Lower lobe of right lung (tissue), 2 donors: ENCODE measurements at places on chromosomes 4 and X.

- H3K4me1 ChIP-seq, result no peaks in the 10 kb centered on the region
- H3K27me3 ChIP-seq, result no peaks in the 10 kb centered on the region
- H3K4me3 ChIP-seq, result no peak overlapping the region
These were observed 27.9 kb upstream of the SLITRK4 start for GRCh38 chrX:143663755-143664154.

DNA sequence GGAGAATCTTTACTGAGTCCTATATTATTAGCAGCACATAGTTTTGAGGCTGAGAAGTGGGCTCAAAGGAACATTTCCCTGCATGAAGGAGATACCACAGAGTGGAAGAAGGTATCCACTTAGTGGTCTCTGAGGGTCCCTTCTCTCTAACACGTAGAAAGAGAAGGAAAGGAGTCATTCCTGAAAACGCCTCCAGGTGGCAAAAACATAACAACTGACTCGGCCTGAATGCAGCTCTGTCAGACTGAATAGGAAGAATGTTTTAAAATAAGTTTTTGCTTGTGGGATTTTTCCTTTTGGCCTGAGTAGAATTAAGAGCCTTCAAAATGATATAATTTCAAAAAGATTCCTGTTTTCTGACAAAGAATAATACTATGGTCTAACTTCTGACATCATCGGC, 23.3 kb downstream of the RPGR start:
- no peaks in the 10 kb centered on the region for H3K27me3 ChIP-seq
- DNase-seq, result no peak
- H3K4me3 ChIP-seq, result no peak overlapping the region
- H3K4me1 ChIP-seq, result no peaks in the 10 kb centered on the region

DNA sequence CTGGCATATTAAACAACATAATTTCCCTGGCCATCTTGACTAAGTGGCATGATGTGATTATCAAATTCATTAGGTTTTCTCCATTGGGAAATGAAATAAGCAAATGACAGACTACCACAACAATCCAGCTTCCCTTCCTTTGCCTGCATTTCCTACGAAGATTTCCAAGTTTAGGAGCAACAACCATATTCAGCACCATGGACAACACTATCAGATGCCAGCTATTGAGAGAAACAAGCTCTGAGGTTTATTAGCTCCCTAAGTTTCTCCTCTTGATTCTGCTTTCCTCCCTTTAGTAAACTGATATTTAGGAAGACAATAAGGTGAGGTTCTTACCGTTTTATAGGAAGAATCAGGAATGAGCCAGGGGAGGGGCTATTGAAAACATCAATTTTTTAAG, 36.2 kb downstream of the DCX start:
- no peaks in the 10 kb centered on the region for H3K27me3 ChIP-seq
- no peaks in the 10 kb centered on the region for H3K36me3 ChIP-seq

DNA sequence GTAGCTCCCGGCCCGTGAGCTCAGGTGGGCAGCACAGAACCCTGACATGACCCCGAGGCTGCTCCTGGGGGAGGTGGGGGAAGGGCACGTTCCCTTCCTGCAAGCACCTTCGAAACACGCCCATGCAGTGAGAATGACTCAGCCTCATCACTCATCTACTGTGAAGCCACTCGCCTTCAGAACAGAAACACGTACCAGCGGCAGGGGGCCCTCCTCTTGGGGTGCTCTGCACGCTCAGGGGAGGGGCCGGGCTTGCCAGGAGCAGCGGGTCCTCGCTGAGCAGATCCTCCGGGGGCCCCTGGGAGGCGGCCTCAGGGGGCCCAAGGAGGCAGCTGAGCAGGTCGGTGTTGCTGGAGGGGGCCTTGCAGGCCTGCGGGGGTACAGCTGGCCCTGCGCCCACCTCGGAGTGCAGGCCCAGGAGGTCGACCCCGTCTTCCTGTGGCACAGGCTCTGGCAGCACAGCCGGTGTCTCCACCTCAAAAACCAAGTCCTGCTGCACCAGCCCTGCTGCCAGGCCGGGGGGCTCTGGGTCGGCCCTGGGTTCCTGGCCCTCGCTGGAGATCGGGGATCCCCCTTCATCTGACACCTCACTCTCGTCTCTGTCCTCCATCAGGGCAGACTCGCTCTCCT, 40.9 kb upstream of the CPLX1 start:
- peaks cover 93% of the 10 kb centered on the region for H3K36me3 ChIP-seq
- H3K27ac ChIP-seq, result no peak overlapping the region
- no peaks in the 10 kb centered on the region for H3K4me1 ChIP-seq
- no peak overlapping the region for H3K4me3 ChIP-seq
- no peaks in the 10 kb centered on the region for H3K27me3 ChIP-seq
- DNase-seq, result no peak

- no peaks in the 10 kb centered on the region for H3K4me1 ChIP-seq
- no peaks in the 10 kb centered on the region for H3K27me3 ChIP-seq
- peaks cover 31% of the 10 kb centered on the region for H3K36me3 ChIP-seq
- H3K27ac ChIP-seq, result no peak overlapping the region
- DNase-seq, result no peak
- H3K4me3 ChIP-seq, result no peak overlapping the region
These were observed 12.7 kb downstream of the PRIMPOL start for GRCh38 chr4:184662236-184662635.

DNA sequence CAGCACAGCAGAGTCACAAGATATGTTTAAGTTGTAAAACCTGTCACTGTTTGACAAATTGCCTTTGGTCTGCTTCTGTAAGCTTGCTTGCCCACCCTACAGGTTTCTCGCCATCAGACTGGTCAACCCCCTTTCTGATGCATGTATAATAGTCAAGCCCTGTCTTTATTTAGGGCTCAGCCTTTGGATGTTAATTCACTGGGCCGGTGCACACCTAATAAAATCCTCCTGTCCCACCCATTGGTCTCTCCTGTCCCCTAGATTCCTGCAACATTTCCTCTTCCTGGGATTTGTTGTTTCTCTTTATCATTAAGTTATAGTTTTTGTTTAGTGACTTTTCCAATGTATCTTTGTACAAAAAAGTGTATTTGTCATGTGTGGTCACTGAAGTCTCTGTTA, 38.2 kb downstream of the GLUD2 start:
- no peak overlapping the region for H3K4me3 ChIP-seq
- no peaks in the 10 kb centered on the region for H3K4me1 ChIP-seq
- no peaks in the 10 kb centered on the region for H3K36me3 ChIP-seq
- DNase-seq, result no peak

DNA sequence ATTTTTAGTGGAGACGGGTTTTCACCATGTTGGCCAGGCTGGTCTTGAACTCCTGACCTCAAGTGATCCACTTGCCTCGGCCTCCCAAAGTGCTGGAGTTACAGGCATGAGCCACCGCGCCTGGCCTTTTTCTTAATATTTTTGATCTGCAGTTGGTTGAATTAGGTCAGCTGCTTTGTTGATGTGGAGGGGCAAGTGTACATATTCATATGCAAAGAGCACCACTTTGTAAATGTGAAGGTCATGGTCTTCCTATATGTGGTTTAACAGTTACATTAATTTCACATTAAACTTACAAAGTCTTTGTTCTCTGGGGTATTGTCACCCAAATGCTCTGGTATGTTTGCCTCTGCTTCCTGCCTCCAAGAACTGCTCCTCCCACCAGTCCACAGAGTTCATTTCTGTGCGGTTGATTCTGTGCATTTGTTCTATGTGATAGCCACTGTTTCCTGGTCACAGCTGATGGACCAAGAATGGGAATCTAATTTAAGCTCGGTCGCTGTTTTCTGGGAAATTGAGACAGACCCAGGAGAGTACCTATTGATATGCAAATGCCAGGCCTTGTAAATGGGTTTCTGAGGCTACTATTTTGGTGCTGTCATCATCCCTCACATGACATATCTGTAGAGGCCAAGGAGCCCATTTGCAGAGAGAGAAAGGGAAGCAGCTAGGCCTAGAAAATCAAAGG, 26.9 kb upstream of the HPSE start:
- DNase-seq, result no peak
- H3K4me3 ChIP-seq, result no peak overlapping the region
- H3K27ac ChIP-seq, result no peak overlapping the region
- no peaks in the 10 kb centered on the region for H3K36me3 ChIP-seq

- no peaks in the 10 kb centered on the region for H3K27me3 ChIP-seq
- H3K36me3 ChIP-seq, result no peaks in the 10 kb centered on the region
- no peak overlapping the region for H3K4me3 ChIP-seq
These were observed 33.4 kb upstream of the RASGEF1B start for GRCh38 chr4:81505004-81505598.

DNA sequence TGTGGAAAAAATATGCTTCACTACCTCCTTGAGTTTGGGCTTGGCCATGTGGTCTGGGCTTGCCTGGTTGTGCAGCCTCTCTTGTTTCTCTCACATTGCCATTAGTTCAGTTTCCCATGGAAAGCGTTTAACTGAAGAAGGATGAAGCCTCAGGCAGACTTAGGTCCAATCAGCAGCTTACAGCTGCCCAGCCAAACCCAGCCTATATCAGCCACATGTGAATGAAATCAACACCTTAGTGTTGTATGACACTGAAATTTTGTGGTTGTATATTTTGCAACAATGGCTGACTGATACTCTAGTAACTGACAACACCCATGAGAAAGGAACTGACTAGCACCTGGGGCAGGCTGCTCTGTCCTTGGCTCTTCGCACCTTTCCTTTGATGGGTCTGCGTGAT, 81.2 kb downstream of the KLF8 start:
- no peak overlapping the region for H3K27ac ChIP-seq
- DNase-seq, result no peak
- no peaks in the 10 kb centered on the region for H3K36me3 ChIP-seq
- H3K4me3 ChIP-seq, result no peak overlapping the region
- H3K27me3 ChIP-seq, result no peaks in the 10 kb centered on the region

- H3K27ac ChIP-seq, result no peak overlapping the region
- H3K27me3 ChIP-seq, result no peaks in the 10 kb centered on the region
- H3K4me1 ChIP-seq, result no peaks in the 10 kb centered on the region
- H3K36me3 ChIP-seq, result no peaks in the 10 kb centered on the region
- DNase-seq, result no peak
These were observed 123.0 kb downstream of the RASGEF1B start for GRCh38 chr4:81348778-81349094.

DNA sequence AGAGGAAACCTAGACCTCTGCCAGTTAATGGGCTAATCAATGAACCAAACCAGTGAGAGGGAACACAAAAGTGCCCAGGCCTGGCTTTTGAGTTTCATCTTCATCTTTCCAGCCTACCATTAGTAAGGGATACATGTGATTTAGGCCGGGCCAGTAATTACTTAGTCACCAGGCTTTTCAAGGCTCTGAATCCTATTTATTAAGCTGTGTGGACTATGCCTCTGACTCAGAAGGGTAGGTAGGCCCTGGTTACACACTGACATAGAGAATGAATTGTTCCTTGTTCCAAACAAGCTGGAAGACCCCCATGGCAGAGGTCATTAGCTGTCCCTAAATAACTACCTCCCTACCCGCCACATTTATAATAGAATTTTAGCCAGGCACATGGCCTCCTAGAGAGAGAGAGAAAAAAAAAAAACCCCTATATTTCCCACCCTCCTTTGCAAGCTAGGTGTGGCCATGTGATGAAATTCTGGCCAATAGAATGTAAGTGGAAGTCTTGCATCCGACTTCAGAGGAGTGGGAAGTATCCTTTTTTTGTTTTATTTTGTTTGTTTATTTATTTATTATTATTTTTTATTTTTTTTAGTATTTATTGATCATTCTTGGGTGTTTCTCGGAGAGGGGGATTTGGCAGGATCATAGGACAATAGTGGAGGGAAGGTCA, 112.3 kb upstream of the BCOR start:
- H3K4me1 ChIP-seq, result no peaks in the 10 kb centered on the region
- no peak overlapping the region for H3K4me3 ChIP-seq
- no peak for DNase-seq
- no peak overlapping the region for H3K27ac ChIP-seq
- no peaks in the 10 kb centered on the region for H3K27me3 ChIP-seq

- H3K27ac ChIP-seq, result no peak overlapping the region
- no peak overlapping the region for H3K4me3 ChIP-seq
- H3K27me3 ChIP-seq, result no peaks in the 10 kb centered on the region
- no peaks in the 10 kb centered on the region for H3K4me1 ChIP-seq
- H3K36me3 ChIP-seq, result peaks cover 98% of the 10 kb centered on the region
These were observed 40.5 kb downstream of the SETD7 start for GRCh38 chr4:139515531-139515958.

GRCh38 chr4:143344041-143344440, 7.4 kb downstream of the GAB1 start:
- no peaks in the 10 kb centered on the region for H3K27me3 ChIP-seq
- no peaks in the 10 kb centered on the region for H3K36me3 ChIP-seq
- DNase-seq, result no peak
- H3K4me3 ChIP-seq, result no peak overlapping the region
- H3K4me1 ChIP-seq, result peaks cover 51% of the 10 kb centered on the region

DNA sequence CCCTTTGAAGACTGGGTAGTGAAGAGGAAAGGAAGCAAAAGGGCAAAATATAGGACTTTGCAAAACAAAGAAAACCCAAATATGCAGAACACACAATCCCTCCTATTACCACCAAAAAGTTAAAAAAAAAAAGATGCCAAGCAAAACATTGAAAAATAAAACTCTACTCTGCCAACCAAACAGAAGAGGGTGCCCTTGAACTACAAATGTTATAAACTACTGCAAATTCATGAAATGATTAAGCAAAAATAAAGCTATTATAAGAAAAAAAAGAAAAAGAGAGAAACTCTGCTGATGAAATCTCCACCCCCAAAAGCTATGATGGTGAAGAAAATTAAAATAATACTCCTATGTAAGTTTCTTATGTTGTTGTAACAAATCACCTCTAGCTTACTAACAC, 168.5 kb upstream of the STK26 start:
- DNase-seq, result no peak
- H3K4me1 ChIP-seq, result no peaks in the 10 kb centered on the region
- H3K36me3 ChIP-seq, result no peaks in the 10 kb centered on the region
- H3K4me3 ChIP-seq, result no peak overlapping the region

- H3K36me3 ChIP-seq, result no peaks in the 10 kb centered on the region
- H3K4me3 ChIP-seq, result no peak overlapping the region
- H3K4me1 ChIP-seq, result no peaks in the 10 kb centered on the region
- no peaks in the 10 kb centered on the region for H3K27me3 ChIP-seq
- no peak overlapping the region for H3K27ac ChIP-seq
These were observed 450.2 kb downstream of the PCDH18 start for GRCh38 chr4:137082061-137082460.

DNA sequence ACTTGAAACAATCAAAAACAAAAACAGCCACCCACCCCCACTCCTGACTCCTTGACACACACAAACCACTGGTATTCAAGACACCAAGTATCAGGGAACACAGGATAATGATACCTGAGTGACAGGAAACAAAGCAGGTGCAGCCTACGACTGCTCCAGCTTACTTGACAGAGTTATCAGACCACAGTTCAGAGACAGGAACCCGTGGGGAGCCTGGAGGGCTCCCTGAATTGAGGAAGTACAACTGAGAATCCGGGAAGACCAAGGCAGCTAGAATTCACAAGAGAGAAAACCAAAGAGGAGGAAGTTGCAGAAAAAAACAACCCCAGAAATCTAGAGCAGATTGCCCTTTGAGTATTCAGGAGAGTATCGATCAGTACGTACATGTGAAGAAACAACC, 20.5 kb downstream of the COMMD8 start:
- H3K27me3 ChIP-seq, result no peaks in the 10 kb centered on the region
- H3K27ac ChIP-seq, result no peak overlapping the region
- H3K4me3 ChIP-seq, result no peak overlapping the region
- DNase-seq, result peak; percentile 44
- H3K36me3 ChIP-seq, result no peaks in the 10 kb centered on the region
- no peaks in the 10 kb centered on the region for H3K4me1 ChIP-seq
